ENCODE measurements at places on chromosomes 3 and 15.

DNA sequence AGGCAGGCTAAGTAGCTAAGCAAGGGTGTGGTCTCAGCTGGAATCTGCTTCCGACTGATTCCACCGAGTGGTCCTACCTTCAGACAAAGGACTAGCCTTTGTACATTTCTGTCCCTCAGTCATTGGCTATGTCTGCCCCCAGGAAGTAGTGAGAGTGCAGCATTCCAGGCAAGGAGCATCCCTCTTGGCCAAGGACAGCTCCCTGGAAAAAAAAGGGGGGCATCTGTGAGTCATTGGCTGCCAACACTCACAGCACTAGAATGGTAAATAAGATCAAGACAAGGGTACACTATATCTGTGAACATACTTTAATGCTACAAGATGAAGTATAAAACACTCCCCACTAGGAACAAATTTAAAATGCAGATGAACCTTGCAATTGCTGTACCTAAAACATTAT, 66.8 kb downstream of the STAC start:
- DNase-seq, result no peak

DNA sequence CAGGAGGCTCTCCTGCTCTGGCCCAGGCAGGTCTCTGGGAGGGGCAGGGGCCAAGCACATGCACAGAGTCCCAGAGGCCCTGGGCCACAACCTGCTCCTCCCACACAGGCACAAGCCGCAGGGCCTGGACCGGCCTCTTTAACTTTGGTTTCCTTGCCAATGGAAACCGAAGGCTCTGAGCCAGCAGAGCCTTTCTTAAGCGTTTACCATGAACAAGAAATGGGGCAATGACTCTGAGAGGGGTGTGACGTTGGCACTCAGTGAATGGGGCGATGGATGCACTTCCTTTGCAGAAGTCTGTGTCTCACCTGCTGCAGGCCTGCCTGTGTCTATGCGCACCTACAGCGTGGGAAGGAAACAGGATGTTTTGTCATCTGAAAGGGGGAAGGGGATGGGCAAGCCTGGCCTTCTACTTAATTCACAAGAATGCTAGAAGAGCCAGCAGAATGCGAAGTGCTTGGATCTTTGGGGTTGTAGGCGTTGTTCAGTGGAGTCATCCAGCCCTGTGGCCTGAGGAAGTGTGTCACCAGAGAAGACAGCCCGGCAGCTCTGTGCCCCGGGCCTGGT, 41.8 kb downstream of the IFT122 start:
- peak; percentile 8 for DNase-seq

DNA sequence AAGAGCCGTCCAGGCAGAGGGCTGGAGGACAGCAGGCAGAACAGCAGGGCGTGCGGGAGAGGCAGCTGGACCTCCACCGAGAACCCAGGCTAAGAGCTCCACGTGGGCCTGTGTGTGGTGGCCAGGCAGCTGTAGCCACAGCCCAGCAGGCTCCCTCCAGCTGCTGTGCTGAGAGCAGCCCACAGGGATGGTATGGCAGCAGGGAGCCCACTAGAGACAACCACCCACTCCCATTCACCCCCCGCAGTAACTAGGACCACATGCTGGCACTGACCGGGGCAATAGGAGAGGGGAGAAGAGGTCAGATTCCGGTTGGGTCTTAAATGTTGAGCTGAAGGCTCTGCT, 25.6 kb upstream of the MUSTN1 start:
- DNase-seq, result no peak

GRCh38 chr3:114285648-114286230, 8.1 kb upstream of the TIGIT start:
- DNase-seq, result no peak

DNA sequence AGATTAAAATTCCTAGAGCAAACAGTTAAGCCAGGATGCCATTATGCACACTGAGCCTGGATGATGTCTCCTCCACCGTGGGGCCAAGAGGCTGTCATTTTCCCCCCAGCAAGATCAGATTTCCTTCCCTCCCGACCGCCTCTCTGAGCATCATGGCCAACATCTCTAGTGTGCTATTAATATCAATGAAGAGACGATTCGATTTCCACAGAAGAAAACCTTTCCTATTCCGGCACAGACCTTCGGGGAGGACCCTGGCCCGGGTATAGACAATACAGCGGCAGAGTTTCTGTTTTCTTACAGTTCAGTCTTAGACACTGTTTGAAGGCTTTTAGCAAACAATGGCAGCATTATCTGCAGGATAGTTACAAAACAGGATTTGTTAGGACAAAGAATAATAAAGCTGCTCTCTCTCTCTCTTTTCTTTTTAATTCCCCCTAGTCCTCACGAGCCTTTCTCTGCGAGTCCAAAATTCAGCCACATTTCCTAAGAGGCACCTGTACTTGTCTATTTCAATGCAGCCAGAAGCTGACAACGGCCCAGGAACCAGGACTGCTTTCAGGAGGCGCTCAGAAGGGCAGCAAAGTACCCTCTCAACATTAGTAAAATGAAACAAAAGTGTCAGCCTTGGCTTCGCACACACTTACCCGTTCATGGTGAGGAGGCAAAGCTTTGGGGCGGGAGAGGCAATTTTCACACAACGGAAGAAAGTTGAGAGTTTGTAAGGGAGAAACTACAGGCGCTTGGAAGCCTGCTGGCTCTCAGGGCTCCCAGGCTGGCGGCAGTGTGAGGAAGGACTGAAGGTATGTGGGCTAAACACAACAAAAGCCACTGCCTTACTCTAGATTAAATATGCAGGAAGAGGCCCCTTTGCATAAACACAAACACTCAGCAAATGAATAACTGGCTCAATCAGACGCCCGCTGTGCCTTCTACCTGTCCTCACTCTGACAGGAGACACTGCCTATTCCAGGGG, 278.0 kb downstream of the FOXP1 start:
- DNase-seq, result peak; percentile 18

- DNase-seq, result no peak
Observed at GRCh38 chr15:45573961-45574629, 13.1 kb upstream of the BLOC1S6 start.

- no peak for DNase-seq
Observed at GRCh38 chr3:80374423-80374822, 606.6 kb upstream of the ROBO1 start.

- no peak for DNase-seq
Observed at GRCh38 chr15:37071134-37071533, 29.2 kb downstream of the MEIS2 start.

DNA sequence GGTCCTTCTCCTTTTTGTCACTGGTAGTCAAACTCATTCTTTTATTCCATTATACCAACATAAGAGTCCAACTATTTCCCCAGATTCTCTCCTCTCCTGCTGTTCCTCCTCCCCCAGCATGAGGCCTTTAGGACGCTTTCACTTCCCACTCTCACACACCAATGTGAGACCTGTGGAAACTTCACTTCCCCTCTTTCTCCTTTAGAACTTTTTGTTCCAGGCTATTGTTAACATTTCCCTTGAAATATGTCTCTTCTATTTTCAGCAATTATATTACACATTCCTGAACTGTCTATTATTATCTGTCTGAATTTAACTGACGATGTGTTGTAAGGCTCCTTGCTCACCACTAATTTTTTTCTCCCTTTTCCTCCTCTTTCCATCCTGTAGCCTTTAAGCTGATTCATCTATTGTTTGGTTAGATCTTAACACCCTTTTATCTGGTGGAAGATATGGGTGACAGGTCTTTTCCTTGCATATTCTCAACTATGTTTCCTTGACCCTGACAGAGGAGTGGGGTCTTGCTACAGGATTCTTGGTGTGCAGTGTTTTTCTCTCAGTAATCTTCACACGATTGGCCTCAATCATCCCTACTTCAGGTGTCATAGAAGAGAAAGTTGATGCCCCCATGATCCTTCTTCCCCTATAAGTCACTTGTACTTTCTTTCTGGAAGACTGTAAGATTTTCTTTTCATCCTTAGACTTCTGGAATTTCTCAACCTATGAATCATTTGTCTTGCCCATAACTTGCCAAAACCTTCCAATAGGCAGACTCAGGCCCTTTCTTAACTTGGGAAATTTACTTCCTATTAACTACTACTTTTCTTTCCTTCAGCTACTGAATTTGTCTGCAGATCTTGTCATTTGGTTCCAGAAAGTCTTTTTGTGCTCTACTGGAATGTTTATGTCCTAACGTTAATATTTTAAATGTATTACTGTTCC, 5.9 kb downstream of the CYP19A1 start:
- no peak for DNase-seq

DNA sequence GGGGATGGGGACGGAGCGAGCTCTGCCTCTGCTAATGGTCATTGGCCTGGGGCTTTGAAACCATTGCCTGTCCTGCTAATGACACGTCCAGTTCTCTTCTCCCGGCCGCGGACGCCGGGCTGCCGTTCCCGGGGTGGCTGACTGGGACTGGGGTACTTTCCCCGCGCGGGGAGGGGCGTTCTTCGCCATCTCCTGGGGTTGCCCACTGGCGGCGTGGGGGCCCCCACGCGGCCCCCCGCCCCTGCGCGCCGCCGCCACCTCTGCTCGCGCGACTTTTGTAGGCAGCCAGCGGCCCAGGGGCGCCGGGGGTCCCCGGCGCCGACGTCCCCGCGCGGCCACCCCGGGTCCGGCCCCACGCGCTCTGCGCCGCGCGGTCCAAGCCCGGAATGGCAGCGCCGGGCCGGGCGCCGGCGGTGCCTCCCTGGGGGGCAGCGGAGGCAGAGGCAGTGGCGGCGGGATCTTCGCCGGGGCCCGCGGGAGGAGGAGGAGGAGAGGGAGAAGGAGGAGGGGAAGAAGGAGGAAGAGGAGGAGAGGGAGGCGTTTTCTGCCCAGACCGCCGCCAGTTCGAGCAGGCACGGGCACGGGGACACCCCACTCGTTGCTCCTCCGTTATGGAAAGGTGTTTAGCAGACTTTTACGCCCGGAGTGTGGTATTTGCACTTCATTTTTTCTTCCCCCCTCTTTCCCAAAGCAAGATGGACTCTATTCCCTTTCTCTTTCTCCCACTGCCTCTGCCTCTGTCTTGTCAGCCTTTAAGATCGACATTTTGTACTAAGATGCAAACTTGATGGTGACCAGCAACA, 2.3 kb downstream of the BBX start:
- peak; percentile 42 for DNase-seq

GRCh38 chr3:160141485-160142185, 83.6 kb upstream of the C3orf80 start:
- no peak for DNase-seq

DNA sequence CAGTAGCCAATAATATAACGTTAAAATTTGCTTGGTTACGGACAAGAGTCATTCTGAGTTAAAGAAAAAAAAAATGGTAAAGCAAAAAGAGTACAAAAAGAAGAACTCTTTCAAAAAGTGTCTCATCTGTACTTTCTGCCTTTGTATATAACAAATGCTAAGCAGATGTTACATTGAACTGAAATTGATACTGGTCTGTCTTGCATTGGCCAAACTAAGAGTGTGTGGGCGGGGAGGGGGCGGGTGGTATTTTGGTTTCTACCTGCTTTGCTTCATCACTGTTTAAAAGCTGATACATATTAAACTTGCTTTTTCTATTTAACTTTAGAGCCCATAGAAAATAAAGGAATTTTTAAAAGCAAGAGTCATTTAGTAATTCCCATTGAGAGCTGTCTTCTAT, 215.0 kb upstream of the THBS1 start:
- no peak for DNase-seq

- DNase-seq, result no peak
Observed at GRCh38 chr3:87197531-87197930, 29.6 kb upstream of the CHMP2B start.

DNA sequence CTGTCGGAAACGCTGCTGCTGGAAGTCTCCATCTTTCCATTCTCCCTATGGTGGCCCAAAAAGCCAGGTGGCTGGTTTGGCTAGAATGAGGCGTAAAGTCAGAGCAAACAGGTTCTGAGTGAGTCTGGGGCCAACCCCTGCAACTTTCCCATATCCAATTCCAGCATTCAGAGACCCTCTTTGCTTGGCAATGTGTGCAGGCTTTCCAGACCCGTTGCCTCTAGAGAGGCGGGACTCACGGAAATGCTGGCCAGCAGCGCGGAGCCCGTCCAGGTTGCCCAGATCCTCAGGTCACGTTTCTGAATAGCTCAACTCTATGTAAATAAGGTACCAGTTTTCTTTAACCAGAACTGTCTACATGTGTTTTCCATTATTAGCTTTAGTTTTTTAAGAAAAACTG, 68.0 kb downstream of the VGLL4 start:
- DNase-seq, result no peak

GRCh38 chr15:71790081-71790480, 20.3 kb upstream of the NR2E3 start:
- no peak for DNase-seq

- DNase-seq, result no peak
Observed at GRCh38 chr3:134644731-134645514, 5.9 kb downstream of the KY start.

GRCh38 chr3:174132006-174132405, 727.1 kb upstream of the NAALADL2 start:
- DNase-seq, result no peak

DNA sequence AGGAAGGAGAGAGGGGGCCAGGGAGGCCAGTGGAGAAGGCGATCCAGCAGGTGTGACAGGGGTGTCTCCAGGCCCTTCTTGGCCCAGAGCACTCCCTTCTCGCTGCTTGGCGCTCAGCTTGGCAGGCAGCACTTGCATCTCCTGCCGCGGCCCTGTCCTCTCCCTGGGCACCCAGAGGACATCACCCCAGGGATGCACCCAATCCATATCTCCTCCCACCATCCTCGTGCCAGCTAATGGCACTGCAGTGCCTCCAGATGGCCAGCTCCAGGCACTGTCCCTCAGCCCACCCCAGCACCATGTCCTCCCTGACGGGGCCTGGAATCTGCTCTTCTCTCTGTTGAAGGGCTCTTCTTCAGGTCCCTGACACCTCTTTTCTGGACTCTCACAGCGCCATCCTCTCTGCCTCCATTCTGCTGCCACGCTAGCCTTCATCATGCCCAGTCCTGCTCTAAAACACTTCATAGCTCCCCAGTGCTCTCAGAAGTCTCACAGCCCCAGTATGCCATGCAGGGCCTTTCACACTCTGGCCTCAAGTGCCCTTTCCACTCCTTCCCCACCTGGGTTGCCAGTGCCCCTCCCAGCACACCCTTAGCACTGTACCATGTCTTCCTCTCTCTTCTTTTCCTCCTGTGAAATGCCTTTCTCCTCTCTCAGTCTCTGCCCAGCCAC, 106.8 kb upstream of the SLC6A11 start:
- DNase-seq, result no peak

DNA sequence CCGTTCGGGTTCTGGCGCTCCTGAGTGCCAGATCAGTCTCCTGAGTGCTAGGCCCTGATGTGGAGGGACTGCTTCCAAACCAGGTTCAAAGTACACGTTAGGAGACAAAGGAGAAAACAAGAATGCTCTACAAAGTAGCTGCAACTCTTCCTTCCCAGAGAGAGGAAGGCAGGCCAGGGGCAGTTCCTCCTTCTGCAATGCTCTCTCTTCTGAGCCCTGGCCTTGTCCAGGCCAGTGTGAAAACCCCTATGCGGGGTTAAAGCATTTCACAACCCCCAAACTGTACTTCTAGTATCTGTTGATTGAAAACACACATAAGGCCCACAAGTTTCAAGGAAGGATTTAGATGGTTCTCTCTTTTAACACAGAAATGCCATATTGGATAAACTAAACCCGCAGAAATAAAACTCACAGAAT, 9.7 kb upstream of the CALML4 start:
- DNase-seq, result no peak

DNA sequence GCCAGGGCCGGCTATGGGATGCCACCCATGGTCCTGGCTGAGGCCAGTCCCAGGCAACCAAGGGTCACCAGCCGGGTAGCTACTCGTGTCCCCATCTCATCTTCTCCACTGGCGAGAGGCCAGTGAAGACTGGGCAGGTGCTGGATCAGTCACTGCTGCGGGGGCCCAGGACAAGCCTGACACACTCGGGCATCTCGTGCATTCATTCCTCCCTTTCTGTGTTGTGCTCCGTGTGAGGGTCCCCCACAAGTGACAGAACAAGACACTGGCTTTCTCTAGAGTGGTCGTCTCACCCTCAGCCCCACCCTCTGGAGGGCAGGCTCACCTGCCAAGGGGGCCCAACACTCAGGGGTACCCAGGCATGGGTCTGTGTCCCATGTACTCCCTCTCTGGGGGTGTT, 48.4 kb downstream of the ROPN1B start:
- DNase-seq, result no peak

Measured in stimulated activated CD4-positive, alpha-beta T cell treated with anti-CD3 and anti-CD28 coated beads, Interleukin-12 subunit alpha, Interleukin-12 subunit beta, amount 100 ng/mL, for 4 hours (primary cell).